ENCODE measurements at places on chromosomes 3 and 15.
A peak's percentile ranks its signal among the peaks of the same experiment; 100 is the strongest.

- no peak for DNase-seq
Measured at GRCh38 chr3:49333091-49333490, 6.8 kb downstream of the USP4 start.

DNA sequence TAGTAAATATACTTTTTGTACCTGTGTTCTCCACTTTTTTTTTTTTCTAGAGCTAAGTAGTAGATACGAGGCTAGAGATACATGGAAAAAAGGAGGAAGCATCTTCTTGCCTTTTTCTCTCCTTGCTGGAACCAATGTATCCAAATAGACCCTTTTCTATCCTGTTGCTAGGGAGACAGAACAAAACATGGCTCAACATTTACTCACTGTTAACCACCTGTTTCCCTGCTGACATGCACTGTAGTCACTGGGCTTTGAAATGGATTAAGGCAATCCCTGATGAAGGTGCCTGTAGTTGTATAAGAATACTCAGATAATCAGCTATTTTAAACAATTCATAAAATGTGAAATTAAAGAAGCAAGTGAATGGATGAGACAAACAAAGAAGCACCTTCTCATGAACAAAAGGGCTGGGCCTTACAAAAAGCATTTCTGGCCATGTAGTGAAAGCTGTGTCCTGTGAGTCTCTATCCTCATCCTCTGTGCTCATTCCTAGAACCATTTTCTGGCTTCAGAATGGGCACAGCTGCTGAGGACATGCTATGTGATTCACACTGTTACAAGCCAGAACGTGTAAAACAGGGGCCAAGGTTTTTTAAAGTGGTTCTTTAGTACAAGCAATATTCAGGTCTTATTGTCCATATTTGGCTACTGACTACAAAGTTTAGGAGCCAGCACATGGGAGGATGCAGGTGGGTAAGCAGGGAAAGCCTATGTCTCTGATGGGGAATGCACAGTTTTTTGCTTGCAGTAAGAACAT lies 100.4 kb upstream of the NDN start:
- no peak for DNase-seq

- peak; percentile 88 for DNase-seq
Measured at GRCh38 chr3:197186887-197187588, 111.4 kb downstream of the DLG1 start.

- no peak for DNase-seq
Measured at GRCh38 chr3:127961963-127962362, 46.9 kb downstream of the KBTBD12 start.

DNA sequence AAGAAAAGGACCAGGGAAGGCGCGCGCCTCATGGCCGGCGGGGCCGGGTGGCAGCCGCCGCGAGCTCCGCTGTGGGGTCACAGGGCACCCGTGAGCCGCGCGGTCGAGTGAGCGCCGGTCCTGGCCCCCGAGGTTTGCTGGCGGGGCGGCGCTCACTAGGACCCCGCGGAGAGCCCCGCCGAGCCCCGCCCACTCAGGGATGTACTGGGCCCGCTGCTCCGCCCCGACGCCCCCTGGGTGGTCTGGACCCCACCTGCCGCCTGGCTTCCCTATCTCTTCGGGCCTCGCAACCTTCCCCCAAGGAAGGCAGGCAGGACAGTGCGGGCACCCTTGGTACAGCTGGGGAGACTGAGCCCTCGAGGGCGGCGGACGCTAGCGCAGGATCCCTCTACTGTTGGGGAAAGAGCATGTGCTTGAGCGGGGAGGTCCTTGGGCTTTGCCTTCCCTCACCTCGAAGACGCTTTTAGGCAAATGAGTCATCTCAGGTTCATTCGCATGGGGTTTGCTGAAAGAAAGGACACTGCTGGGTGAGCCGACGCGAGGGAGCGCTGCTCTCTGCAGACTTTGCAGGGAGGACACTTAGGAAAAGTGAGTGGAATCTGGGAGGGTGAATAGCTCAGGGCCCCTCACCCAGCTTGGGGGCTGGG lies at the start of gene CHRNB4:
TSS of gene CHRNB4 (minus strand) at position 109 of the 647 bp plus-strand sequence. CDS start at position 32, 77 bp downstream.
- DNase-seq: peak; percentile 53

DNA sequence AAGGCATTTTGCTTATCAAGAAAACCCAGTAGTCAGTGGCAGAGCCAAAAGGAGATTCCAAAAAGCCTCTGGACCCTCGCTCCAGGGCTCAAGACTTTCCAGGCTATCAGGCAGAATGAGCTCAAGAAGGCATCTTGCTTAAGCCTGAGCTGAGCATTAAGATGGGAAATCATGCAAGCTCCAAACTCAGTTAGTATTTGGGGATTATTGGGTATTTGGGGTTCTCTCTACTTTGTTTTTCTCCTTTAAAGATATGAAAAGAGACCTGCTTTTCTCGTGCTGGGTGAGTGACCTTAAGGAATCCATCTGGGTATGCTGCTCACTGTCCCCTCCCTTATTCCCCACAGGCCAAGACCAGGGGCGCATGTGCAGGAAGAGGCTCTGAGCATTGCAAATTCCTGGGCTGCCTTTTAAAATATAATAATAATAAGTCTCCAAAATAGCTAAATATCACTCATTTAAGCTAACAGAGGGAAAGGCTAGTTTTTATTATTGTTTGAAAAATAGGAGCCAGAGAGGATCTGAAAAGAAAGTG lies 75.4 kb upstream of the HACD2 start:
- no peak for DNase-seq

GRCh38 chr15:93825682-93826081 lies 405.7 kb upstream of the MCTP2 start:
- no peak for DNase-seq

GRCh38 chr15:62900071-62900802 lies 142.3 kb upstream of the TPM1 start:
- no peak for DNase-seq

- no peak for DNase-seq
Measured at GRCh38 chr15:74137537-74137894, 7.1 kb downstream of the ISLR2 start.

GRCh38 chr3:112646623-112647022 lies 5.7 kb upstream of the CCDC80 start:
- no peak for DNase-seq

DNA sequence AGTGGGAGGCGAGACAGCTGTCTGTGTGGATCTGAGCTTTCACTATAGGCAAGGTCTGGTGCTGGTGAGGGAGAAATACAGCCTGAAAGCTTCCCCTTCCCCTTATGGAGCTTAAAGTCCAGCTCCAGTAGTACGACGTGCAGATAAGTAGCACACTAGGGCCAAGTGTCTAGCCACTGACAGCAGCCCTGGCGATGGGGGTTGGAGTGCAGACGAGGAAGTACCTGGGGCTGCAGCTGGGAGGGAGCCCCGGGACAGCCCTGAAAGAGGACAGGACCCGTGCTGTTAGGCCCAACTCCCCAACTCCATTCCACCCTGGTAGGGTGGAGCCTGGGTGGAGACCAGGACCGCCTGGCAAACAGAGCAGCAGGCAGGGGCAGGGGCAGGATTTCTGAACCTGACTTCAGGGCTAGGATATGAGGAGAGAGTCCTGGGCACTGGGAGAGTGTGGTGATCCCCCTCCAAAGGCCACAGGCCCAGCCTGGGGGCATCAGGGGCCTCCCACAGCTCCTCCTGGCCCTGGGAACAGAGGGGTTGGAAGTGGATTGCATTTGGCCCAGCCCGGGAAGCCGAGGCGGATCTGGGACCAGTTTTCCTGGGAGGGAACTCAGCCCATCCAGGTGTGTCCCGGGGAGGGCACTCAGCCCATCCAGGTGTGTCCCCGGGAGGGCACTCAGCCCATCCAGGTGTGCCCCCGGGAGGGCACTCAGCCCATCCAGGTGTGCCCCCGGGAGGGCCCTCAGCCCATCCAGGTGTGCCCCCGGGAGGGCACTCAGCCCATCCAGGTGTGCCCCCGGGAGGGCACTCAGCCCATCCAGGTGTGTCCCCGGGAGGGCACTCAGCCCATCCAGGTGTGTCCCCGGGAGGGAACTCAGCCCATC lies 42.8 kb downstream of the BDH1 start:
- DNase-seq: no peak

DNA sequence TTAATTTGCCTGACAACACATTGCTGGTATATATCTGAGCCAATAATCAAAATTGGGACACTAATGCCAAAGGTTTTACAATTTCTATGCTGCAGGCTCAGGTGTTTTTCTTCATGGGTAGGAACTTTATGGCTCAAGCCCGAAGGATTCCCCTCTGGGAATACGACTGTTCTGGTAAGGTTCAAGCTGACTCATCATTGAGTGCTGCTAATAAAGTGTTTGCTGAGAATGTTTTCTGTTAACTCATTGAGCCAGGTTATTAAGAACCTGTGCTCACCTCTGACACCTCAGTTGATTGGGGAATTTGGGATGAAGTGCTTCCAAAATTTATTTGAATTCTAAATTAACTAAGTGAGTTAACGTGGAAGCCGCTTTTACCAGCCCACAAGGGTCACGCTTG lies 135.8 kb upstream of the CTDSPL start:
- no peak for DNase-seq

DNA sequence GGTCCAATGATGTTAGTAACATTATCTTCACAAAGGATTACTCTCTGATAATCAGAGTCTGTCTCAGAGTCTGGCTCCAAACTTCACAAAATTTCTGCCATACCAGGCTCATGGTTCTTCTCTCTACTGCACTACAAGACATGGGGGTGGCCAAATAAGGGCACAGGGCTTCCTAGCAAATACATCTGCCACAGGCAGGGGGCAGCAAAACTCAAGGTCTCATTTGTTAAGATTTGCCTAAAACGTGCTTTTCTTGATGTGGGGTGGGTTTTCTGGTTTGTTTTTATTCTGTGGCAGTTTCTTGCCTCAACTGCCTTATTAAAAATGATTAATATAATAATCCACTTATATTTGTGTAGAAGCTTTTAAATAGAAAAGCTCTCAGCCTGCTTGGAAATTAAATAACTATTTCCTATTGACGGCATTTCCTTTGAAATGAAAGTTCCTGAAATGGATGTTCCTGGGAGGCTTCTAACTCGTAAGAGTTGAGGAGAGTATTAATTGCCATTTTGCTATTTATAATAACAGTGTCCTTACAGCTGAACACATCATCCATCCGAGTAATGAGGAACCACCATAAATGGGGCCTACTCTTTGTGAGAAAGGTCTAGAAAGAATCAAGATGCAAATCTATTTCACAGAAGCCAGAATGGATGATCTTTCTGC lies 53.8 kb downstream of the SST start:
- peak; percentile 84 for DNase-seq

- DNase-seq: no peak
Measured at GRCh38 chr15:34718681-34719665, 35.8 kb downstream of the GJD2 start.

GRCh38 chr3:47874913-47875312 lies 72.0 kb downstream of the DHX30 start:
- no peak for DNase-seq

- DNase-seq: no peak
Measured at GRCh38 chr3:28544831-28545230, 196.2 kb upstream of the AZI2 start.

GRCh38 chr3:42855219-42855546 lies 20.5 kb downstream of the CYP8B1 start:
- DNase-seq: no peak

- DNase-seq: no peak
Measured at GRCh38 chr3:57512166-57512565, 32.0 kb downstream of the DNAH12 start.

GRCh38 chr15:63605816-63606215 lies 8.6 kb downstream of the FBXL22 start:
- peak; percentile 64 for DNase-seq

DNA sequence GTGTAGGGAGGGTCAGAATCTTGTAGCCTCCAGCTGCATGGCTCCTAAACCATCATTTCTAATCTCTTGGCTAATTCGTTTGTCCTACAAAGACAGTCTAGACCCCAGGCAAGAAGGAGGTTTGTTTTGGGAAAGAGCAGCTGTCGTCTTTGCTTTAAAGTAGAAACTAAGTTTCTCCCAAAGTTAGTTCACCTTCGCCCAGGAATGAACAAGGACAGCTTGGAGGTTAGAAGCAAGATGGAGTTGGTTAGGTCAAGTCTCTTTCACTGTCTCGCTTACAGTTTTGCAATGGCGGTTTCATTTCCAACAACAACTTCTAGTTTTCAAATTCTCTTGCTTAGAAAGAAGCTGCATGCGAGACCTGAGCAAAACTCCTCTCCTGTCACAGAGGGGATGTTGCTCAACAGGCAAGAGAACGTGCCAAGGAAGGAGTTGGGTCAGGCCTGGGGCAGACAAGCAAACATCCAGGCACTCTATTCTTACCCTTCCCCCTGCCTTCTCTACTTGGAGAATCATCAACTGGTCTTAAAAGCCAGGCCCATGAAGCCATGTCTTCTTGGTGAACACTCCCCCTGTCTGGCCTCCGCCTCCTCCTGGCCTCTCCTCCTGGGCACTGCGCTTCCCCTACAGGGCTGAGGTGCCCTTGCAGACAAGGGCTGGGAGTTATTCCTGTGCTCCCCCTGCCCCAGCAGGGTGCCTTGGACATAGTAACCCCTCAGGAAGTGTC lies 57.6 kb downstream of the TMEM44 start:
- DNase-seq: peak; percentile 51

GRCh38 chr3:177300842-177301241 lies 103.6 kb upstream of the TBL1XR1 start:
- DNase-seq: no peak

DNA sequence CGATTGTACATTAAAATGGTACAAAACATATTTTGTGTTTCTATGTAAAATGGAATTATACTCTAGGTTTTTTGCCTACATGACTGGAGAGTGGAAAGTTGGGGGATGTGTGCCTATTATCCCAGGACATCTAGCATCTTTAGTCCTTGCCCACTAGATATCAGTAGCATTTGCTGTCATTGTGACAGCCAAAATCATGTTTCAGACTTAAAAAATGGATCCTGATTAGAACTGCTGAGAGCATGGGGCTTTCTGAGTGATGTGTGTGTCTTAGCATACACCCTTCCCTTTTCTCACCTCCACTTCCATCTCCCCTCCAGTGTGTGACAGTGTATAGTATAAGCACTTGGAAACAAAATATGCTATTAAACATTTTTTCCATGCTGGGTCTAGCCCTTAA lies 13.3 kb downstream of the ARMC8 start:
- peak; percentile 65 for DNase-seq

DNA sequence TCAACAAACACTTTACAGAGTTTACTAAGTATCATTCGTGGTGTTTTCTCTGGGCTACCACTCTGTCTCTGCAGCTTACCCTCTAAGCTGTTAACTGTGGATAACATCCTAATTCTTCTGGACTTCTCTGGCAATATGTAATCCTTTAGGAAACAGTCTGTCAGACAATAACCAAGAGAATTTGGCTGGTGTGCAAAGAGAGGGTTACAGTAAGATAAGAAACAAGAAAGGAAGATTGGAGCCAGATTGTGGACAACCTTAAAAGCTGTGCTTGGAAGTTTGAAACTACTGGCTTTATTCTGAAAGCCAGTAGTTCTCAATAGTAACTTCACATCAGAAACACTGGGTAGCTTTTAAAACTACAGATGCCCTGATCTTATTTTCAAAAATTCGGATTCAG lies 778 bp downstream of the ARL6 start:
- no peak for DNase-seq

GRCh38 chr3:102936511-102937045 lies 501.8 kb downstream of the ZPLD1 start:
- no peak for DNase-seq

GRCh38 chr3:196016485-196016884 lies 65.4 kb downstream of the TFRC start:
- DNase-seq: peak; percentile 11

DNA sequence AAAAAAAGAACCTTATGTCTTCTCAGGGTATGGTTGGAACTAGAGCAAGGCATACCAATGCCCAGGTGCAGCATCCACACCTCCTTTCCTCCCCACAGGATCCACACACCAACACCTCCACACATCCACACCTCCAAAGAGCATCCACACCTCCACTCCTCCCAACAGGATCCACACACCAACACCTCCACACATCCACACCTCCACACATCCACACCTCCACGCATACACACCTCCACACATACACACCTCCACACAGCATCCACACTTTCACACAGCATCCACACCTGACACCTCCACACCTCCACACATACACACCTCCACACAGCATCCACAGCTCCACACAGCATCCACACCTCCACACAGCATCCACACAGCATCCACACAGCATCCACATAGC lies 5.3 kb downstream of the MESP1 start:
- DNase-seq: no peak
